ENCODE measurements at places on chromosomes 13 and 19.

GRCh38 chr19:16180611-16181010 is 4.6 kb upstream of the FAM32A start:
- DNase-seq = no peak

- no peak for DNase-seq
Measured at GRCh38 chr13:27500806-27501534, 50.6 kb upstream of the MTIF3 start.

- no peak for DNase-seq
Measured at GRCh38 chr13:41746259-41746658, 214.7 kb downstream of the VWA8 start.

DNA sequence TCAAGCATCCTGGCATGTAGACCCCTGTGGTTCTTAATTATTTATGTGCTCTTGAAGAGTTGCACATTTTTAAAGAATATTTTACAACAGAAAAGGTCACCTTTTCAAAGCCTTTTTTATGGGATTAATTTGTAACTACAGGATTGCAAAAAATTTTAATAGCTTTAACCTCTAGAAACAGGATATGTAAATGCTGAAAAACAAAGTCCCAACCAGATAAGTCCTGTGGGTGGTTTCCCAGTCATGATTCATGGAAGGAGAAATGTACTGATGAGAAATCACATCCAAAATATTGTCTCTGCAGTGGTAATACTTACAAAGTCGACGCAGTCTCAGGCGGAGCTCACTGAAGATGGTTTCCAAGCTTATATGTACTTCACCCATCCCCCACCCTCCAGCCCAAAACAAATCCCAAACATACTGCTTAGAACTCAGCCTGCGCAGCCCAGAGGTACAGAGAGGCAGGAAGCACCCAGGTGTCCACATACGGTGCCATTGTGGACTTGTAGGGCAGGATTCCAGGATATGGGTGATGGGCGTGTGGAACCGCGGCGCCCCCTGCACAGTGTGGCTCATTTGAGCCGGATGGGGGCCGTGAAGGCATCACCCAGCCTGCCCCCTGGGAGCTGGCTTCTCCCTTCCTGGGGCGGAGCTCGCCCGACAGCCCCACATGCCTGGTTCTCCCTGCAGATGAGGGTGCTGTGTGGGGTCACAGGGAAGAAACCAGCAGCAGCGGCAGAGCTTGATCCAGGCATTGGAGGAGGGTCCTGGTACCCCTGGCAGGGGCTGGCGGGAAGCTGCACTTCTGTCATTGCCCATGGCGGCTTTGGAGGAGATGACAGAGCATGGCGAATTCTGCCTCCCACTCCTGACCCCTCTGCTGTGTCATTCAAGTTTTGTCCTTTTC is 101.2 kb downstream of the ATP11A start:
- DNase-seq = no peak

DNA sequence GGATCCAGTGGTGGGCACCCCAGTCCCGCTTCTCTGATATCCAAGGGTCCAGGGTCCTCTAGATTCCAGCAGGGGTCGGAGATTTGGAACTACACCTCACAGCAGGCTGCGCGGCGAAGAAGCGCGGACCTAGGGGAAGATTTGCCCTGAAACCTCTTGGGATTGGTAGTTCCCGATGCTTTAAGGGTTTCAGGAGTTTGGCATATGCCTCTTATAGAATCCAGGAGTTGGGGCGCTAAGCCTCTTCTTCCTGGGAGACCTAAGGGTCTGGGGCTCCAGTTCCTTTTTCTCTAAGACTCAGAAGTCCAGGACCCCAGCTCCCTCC is 349 bp downstream of the BCL2L12 start:
- no peak for DNase-seq

DNA sequence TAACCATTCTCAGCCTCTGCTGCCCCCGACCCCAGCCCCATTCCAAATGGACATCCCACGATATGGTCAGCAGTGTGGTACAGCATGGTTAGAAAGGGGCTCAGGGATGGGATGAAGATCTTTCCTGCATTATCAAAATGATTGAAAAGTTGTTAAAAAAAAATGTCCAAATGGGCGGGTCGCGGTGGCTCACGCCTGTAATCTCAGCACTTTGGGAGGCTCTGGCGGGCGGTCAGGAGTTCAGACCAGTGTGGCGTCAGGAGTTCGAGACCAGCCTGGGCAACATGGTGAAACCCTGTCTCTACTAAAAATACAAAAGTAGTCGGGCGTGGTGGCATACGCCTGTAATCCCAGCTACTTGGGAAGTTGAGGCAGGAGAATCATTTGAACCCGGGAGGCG is 54.3 kb upstream of the ZNF254 start:
- DNase-seq = no peak

DNA sequence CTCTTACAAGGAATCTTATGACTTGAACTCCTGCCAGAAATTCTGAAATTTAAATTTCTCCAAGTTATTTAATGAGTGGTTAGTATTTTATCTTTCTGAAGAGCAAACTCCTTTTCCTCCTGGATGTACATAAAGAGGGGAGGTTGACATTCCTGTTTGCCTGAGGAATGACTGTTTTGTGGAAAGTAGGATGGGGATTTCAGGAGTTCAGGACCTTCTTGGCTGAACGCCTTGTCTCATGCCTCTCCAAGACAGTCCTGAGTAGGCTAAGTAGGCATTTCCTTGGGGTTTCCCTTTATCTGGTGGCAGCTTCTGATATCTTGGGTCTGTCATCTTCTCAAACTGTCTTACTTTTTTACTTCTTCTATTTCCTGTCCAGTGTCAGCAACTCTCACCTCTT is 356.6 kb downstream of the TDRD3 start:
- DNase-seq = no peak
